Activated T-helper 2 cell treated with anti-CD3 and anti-CD28 coated beads, Interferon-gamma antibody, Interleukin-2, Interleukin-4, amounts not matched to agents 10 μg/mL and 5 μg/mL and 100 μg/mL, durations not matched to agents 14 hours and 24 hours and 36 hours (primary cell): ENCODE measurements at places on chromosomes 5 and 9. TPM values are rescaled to one million over a fixed set of nuclear protein-coding genes. Genes with fewer than 3 reads are reported as not detected.

Gene PAEP
- total RNA-seq: not detected in 2 replicates

Gene KCTD16
- total RNA-seq: not detected in 2 replicates

Gene FBLL1
- not detected in 2 replicates for total RNA-seq

Gene SLC22A4
- total RNA-seq: 1.7 and 2.3 TPM in 2 replicates

Gene LPAR1
- not detected in 2 replicates for total RNA-seq

DNA sequence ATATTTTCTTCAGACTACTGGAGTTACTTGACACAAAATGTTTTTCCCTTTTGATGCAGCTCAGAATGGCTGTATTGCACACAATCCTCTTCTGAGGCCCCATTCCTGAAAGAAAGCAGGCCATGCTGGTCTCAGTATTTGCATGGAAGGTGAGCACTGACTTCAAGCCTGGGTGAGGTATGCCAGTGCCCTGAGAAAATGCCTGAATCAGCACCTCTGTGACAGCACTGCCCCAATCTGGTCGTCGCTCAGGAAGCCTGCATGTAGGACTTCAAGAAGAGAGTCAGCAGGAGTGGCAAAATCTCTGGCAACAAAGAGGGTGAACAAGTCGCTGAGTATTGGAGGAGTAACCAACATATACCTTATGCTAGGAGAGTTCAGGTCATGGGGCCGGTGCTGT is 425.2 kb upstream of the PIK3R1 start:
- DNase-seq: no peak

DNA sequence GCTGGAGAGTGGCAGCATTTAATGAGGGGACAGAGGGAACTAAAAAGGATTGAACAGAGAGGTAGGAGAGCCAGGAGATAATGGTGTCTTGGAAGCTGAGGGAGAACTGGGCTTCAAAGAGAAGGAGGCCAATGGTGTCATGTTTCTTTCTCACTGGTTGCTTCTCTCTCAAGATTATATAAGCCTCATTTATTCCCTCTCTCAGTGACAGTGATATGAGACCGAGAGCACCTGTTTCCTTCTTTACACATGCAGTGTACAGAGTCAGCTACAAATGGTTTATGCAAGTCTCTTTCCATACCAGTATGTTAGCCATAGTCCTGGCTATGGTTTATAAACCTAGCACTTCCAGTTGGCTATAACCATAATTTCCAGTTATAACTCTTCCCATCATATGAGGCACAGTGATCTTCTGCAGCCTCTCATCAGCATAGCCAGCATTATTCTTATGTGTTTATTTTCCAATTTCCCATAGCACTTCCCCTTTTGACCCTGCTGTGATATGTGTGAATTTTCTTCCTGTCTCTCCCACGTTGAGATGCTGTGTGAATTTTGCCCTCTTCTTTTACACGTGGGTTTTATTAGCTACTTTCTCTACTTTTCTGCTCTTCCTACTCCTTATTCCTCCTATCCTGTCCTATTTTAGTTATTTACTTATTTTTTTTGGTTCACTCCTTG is 71.2 kb downstream of the UNC13B start:
- DNase-seq: no peak

DNA sequence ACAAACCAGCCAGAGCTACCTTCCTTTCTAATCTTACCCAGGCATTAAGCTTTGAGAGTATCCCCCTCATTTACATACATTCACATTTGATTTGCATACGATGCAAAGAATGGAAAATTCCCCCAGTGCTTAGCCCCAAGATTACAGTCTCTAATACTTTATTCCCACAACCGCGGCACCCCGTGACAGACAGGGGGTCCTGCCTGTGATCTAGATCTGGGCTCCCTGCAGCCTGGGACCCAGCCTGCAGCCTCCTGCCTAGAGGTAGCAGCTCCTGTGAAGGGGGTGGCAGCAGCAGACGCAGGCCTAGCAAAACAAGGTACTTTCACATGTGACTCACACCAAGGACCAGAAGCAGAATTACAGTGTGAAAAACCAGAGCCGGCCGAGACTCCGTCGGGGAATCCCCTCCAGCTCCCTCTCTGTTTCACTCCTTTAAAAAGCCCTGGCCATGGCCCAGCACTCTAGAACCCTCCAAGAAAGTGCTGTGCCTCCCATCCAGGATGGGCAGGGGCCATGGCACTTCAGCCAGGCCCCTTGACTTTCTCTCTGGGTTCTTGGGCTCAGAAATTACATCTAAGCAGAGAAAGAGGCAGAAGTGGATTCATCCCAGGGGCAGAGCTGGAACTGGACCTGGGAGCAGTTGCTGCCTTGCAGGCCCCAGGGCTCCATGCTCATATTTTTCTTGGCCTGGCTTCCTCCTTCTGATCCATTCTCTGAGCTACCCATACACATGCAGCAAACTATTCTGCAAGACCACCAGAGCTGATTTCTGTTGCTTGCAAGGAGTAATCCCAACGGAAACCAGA is 14.0 kb upstream of the TCF7 start:
- DNase-seq: peak; percentile 71

- no peak for DNase-seq
Measured at GRCh38 chr9:121672213-121672612, 20.8 kb downstream of the DAB2IP start.

GRCh38 chr5:37668524-37669047 is 171.3 kb downstream of the GDNF start:
- DNase-seq: no peak

GRCh38 chr9:15344191-15344590 is 37.2 kb upstream of the TTC39B start:
- no peak for DNase-seq

GRCh38 chr9:137642118-137642601 is 23.4 kb downstream of the EHMT1 start:
- DNase-seq: no peak

DNA sequence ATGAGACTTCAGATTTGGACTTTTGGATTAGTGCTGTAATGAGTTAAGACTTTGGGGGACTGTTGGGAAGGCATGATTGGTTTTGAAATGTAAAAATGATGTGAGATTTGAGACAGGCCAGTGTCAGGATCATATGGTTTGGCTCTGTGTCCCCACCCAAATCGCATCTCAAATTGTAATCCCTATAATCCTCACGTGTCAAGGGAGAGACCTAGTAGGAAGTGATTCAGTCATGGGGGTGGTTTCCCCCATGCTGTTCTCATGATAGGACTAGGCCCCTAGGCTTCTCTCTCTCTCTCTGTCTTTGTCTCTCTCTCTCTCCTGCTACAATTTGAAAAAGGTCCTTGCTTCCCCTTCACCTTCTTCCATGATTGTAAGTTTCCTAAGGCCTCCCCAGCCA is 473.3 kb upstream of the CD180 start:
- DNase-seq: no peak

- DNase-seq: no peak
Measured at GRCh38 chr5:131524431-131524830, 110.6 kb downstream of the RAPGEF6 start.

GRCh38 chr5:138946241-138946623 is 71.1 kb upstream of the LRRTM2 start:
- no peak for DNase-seq

GRCh38 chr9:113665064-113665463 is 201.5 kb downstream of the RGS3 start:
- no peak for DNase-seq

DNA sequence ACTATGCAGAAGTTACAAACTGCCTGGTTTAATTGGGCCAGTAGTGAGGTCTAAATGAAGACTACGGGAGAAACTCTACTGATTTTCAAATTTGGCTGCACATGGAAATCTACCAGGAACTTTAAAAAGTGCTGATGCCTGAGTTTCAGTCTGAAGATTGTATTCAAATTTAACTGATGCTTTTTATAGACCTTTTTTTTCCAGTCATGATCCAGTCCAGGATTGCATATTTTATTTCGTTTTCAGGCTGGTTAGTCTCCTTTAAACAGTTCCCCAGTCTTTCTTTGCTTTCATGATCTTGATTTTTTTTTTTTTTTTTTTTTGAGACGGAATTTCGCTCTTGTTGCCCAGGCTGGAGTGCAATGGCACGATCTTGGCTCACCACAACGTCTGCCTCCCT is 23.7 kb upstream of the SPZ1 start:
- DNase-seq: no peak
